ENCODE measurements at places on chromosomes 6 and 20. TPM values are rescaled to one million over a fixed set of nuclear protein-coding genes. Genes with fewer than 3 reads are reported as not detected.

Gene SLC22A16
- 0.55 TPM for total RNA-seq

Gene DEFB127
- not detected for total RNA-seq

DNA sequence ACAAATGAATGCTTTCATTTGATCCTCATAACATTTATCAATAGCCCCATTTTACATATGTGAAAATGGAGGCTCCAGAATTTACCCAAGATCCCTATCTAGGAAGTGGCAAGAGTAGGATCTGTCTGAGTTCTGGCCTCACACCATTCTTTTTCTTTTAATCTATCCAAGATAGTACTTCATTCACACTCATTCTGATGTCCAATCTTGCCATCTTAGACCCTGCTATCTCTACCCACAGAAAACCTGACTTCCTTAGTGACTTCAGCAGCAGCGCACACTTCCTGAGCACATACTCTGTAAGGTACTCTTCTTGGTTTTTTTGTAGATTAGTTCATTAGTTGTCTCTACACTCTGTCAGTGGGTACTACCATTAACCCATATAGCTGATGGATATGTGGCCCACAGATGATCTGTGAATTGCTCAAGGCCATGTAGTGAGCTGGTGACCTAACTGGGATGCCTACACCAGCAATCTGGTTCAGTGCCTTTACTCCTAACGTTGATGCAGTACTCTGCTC lies 36.3 kb downstream of the COX4I2 start:
- H3K4me1 ChIP-seq: peaks cover 24% of the 10 kb centered on the region
- H3K27me3 ChIP-seq: no peaks in the 10 kb centered on the region
- H3K36me3 ChIP-seq: no peaks in the 10 kb centered on the region
- H3K4me3 ChIP-seq: no peak overlapping the region
- no peak overlapping the region for H3K27ac ChIP-seq

- H3K4me3 ChIP-seq: no peak overlapping the region
- no peak overlapping the region for H3K27ac ChIP-seq
- no peaks in the 10 kb centered on the region for H3K36me3 ChIP-seq
- no peaks in the 10 kb centered on the region for H3K4me1 ChIP-seq
- H3K27me3 ChIP-seq: no peaks in the 10 kb centered on the region
Measured at GRCh38 chr6:9766240-9766915, 648.5 kb downstream of the TFAP2A start.

Gene DEFB116
- not detected for total RNA-seq

Gene IYD
- total RNA-seq: not detected

GRCh38 chr20:5864428-5864827 lies 85.9 kb downstream of the TRMT6 start:
- DNase-seq: no peak
- no peak overlapping the region for H3K4me3 ChIP-seq
- no peak overlapping the region for H3K27ac ChIP-seq
- no peaks in the 10 kb centered on the region for H3K27me3 ChIP-seq

- H3K4me1 ChIP-seq: no peaks in the 10 kb centered on the region
- no peak overlapping the region for H3K27ac ChIP-seq
- no peak overlapping the region for H3K4me3 ChIP-seq
- no peak for DNase-seq
- no peaks in the 10 kb centered on the region for H3K27me3 ChIP-seq
Measured at GRCh38 chr6:151681433-151682059, 125.9 kb upstream of the ESR1 start.

DNA sequence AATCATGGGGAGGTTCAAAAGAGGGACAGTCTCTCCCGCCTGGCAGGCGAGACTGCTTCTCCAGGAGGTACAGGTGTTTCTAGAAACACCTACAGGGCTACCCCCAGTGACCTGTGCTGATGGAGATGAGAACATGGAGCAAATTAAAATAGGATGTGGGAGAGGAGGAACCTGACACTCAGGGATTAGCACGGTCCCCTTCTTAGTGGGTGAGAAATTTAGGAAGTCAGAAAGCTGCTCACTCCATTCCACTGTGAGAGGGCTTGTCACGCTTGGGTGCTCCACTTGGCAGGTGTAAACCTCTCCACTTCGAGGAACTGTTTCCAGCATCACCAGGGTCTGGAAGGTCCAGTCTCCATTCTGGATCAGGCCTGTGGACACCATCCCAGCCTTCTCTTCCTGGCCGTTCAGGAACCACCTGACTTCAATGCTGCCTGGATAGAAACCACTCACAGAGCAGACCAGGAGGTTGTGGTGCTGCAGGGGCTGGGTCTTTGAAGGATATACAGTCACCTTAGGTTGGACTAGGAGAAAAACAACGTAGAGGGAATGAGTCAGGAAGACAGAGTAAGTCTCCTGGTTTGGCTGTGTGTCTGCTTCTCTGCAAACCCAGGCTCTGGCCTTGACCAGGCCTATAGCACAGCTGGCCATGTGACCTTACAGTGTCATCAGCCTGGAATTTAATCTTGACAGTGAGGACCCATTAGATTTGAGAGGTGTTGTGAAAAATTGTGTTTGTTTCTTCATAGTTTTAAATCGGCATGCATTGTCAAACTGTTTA lies 8.1 kb downstream of the HLA-DRB1 start:
- H3K27ac ChIP-seq: no peak overlapping the region
- no peaks in the 10 kb centered on the region for H3K4me1 ChIP-seq
- H3K4me3 ChIP-seq: no peak overlapping the region
- H3K36me3 ChIP-seq: no peaks in the 10 kb centered on the region
- no peaks in the 10 kb centered on the region for H3K27me3 ChIP-seq
- DNase-seq: no peak
